ENCODE measurements at places on chromosomes 16 and 17.

GRCh38 chr16:5059386-5060072 lies 6.2 kb downstream of the C16orf89 start:
- H3K36me3 ChIP-seq: no peaks in the 10 kb centered on the region
- DNase-seq: no peak
- no peak overlapping the region for H3K27ac ChIP-seq
- peaks cover 9% of the 10 kb centered on the region for H3K4me1 ChIP-seq

GRCh38 chr16:3183445-3184139 lies 4.4 kb upstream of the OR1F1 start:
- H3K27me3 ChIP-seq: peaks cover 84% of the 10 kb centered on the region
- H3K27ac ChIP-seq: peak overlapping the region; percentile 100
- H3K4me3 ChIP-seq: peak overlapping the region; percentile 81
- H3K4me1 ChIP-seq: peaks cover 38% of the 10 kb centered on the region

DNA sequence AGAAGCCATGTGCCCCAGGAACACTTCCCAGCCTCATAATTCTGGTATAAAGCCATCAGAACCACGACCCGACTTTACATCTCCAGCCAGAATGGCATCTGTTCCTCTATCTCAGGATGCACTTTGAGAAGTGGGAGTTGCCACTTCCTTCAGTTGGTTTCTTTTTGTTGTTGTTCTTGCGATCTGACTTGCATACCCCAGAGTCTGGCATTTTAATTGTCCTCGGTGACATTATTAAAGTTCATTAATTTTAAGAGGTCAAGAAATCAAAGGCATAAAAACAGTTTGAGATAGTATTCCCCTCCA lies 13.5 kb downstream of the MARCHF10 start:
- H3K27me3 ChIP-seq: no peaks in the 10 kb centered on the region
- H3K27ac ChIP-seq: no peak overlapping the region
- peaks cover 8% of the 10 kb centered on the region for H3K36me3 ChIP-seq
- DNase-seq: no peak

GRCh38 chr17:49555495-49556222 lies 20.0 kb upstream of the NXPH3 start:
- peaks cover 9% of the 10 kb centered on the region for H3K4me1 ChIP-seq
- H3K27ac ChIP-seq: no peak overlapping the region
- no peak overlapping the region for H3K4me3 ChIP-seq
- peaks cover 18% of the 10 kb centered on the region for H3K27me3 ChIP-seq

DNA sequence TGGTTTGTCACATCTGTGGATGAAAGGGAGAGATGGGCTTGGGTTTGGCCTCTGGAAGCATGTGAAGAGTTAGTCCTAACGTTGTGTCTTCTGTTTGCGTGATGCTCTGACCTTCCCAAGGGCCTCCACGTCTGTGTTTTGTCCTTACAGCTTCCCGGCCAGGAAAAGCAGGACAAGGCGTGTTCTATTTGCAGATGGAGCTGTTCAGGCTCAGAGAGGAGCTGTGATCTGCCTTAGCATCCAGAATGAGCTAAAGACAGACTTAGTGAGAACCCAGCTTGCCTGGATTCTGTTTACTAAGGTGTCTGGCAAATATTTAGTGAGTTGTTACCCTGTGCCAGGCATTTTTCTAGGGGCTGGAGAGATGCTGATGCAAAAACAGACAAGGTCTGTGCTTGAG lies 282.1 kb downstream of the CBLN1 start:
- no peak overlapping the region for H3K4me3 ChIP-seq
- no peaks in the 10 kb centered on the region for H3K36me3 ChIP-seq
- DNase-seq: no peak
- H3K27ac ChIP-seq: no peak overlapping the region
- no peaks in the 10 kb centered on the region for H3K4me1 ChIP-seq

- no peak for DNase-seq
- H3K36me3 ChIP-seq: peaks cover 35% of the 10 kb centered on the region
- H3K4me3 ChIP-seq: peak overlapping the region; percentile 78
- H3K27me3 ChIP-seq: peaks cover 27% of the 10 kb centered on the region
Observed at GRCh38 chr17:38559880-38560230, 45.9 kb downstream of the SRCIN1 start.

- peaks cover 13% of the 10 kb centered on the region for H3K27me3 ChIP-seq
- no peak for DNase-seq
- no peaks in the 10 kb centered on the region for H3K4me1 ChIP-seq
- no peak overlapping the region for H3K4me3 ChIP-seq
- no peak overlapping the region for H3K27ac ChIP-seq
Observed at GRCh38 chr17:52157603-52158449, 688 bp downstream of the CA10 start.

DNA sequence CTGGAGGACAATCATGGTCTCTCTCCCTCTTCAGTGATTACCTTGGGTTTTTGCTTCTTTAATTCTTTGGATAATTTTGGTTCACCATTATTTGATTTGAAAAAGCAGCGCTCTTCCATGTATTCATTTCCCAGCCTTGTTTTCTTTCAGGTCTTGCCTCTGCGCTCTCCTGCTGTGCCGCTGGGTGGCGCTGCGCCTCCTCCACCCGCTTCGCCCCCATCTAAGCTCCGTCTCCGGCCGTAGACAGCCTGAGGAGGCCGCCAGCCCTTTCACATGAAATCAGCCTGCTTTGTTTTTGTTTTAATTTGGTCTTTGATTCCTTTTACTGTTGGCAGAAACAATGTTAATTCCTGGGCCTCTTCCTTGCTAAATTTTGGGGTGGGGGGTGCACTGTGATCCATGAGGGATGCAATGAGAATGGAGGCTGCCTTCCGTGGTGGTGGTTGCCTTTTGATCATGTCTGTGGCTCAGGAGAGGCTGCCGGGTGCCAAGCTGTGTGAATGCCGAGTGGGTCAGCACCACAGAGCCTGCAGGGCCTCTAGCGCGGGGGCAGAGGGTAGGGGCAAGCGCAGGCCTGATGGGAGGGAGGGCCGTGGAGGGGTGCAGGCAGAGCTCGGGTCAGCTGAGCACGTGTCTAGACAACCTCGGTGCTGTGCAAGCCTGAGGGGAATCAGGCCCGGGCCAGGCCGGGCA lies 64.1 kb downstream of the PLD6 start:
- peaks cover 59% of the 10 kb centered on the region for H3K36me3 ChIP-seq
- no peak for DNase-seq
- H3K27ac ChIP-seq: peak overlapping the region; percentile 10

- peaks cover 78% of the 10 kb centered on the region for H3K27me3 ChIP-seq
- no peak overlapping the region for H3K4me3 ChIP-seq
- DNase-seq: no peak
- no peaks in the 10 kb centered on the region for H3K4me1 ChIP-seq
- H3K36me3 ChIP-seq: peaks cover 3% of the 10 kb centered on the region
- no peak overlapping the region for H3K27ac ChIP-seq
Observed at GRCh38 chr16:49738832-49739231, 117.1 kb downstream of the ZNF423 start.

DNA sequence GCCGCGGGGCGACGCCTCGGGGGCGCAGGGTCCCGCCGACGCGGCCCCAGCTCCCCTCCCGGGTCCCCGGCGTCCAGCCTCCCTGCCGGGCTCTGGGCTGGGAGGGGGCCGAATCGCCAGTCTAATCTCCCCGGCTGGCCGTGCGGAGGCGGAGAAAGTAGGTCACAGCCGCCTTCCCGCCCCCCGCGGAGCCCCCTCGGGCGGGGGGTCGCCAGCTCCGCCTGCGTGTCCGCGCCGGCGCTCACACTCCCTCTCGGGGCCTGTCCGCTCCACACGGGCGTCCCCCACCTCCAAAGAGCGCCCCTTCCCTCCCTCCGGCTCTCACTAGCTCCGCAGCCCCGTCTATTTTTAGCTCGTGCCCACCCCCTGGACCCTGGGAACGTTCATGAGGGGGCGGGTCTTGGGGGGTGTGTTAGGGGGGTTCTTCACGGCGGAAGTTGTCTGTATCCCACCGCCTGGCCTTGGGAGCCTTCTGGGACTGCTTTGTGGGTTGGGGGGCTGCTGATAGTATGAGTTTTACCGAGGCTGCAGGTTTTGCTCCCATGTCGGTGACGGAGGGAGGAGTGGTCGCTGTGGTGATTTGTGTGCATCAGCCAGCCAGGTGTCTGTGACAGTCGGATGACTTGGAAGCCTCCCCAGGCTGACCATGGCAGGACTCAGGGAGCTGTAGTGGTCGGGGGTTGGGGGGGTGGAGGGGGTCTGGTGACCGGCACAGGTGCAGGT lies 1.1 kb downstream of the ATP1B2 start:
- H3K4me3 ChIP-seq: no peak overlapping the region
- peaks cover 86% of the 10 kb centered on the region for H3K27me3 ChIP-seq
- H3K36me3 ChIP-seq: no peaks in the 10 kb centered on the region
- no peak for DNase-seq
- H3K27ac ChIP-seq: no peak overlapping the region

DNA sequence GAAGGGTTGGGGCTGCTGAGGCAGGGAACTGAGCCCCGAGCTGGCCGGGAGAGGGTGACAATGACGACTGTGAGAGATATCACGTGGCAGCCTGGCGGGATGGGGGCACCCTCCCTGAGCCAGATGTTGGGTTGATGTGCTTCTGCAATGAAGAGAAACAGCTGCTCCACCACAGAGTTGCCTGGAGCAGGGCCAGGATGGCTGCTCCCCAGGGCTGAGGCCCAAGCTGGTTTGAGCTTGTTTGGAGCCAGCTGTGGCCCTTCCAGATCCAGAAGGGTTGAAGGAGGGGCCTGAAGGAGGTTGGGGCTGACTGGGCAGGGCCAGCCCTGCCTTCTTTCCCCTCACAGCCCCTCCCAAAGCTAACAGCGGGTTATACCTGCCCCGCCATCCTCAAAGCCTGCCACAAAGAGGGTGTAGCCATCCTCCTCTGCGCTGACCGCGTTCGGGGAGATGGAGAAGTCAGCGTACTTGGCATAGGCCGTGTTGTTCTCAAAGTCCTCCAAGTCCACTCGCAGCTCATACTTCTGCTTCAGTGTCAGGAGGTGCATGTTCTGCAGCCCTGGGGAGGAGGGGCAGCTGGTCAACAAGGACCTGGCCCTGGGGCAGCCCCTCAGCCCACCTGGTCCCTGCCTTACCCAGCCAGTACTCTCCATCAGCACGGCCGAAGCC lies 2.1 kb downstream of the MFAP4 start:
- no peaks in the 10 kb centered on the region for H3K27me3 ChIP-seq
- DNase-seq: no peak
- H3K4me3 ChIP-seq: no peak overlapping the region

DNA sequence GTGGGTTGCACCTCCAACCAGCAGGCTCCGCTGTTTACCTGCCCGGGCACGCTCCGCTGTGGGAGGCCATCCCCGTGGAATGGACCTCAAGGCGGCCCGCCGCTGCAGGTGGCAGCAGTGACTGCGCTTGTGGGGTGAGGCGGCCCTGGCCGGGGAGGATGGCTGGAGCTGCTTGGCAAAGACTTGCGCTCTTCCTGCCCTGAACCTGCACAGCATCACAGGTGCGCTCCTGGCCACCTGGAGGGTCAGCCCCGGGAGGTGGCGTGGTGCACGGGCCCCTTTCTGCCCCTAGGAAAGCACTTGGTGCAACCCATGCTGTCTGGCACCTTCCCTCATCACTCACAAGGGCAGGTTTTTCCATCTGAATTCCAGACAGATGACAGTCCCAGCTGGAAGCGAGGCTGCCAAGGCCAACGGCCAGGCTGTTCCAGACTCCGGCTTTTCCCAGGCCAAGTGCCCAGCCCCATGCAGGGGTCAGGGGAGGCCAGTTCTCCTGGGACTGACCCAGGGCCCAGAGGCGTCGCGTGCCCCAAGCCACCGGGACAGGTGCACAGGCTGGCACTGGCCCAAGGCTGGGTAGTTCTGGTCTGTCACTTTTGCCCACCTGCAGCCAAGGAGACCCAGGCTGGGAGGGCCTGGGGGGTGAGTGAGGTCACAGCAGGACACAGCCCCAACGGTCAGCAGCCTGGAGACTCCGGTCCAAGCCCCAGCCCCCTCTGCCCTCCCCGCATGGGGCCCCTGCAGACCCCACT lies 13.3 kb downstream of the UTS2R start:
- peaks cover 5% of the 10 kb centered on the region for H3K36me3 ChIP-seq
- H3K4me3 ChIP-seq: no peak overlapping the region
- peaks cover 17% of the 10 kb centered on the region for H3K4me1 ChIP-seq
- peaks cover 52% of the 10 kb centered on the region for H3K27me3 ChIP-seq

GRCh38 chr16:86848821-86849220 lies 270.5 kb downstream of the FOXL1 start:
- H3K4me1 ChIP-seq: no peaks in the 10 kb centered on the region
- no peak overlapping the region for H3K27ac ChIP-seq
- no peak overlapping the region for H3K4me3 ChIP-seq
- H3K27me3 ChIP-seq: peaks cover 52% of the 10 kb centered on the region
- H3K36me3 ChIP-seq: peaks cover 5% of the 10 kb centered on the region

Data from Calu3 (cell line).